ENCODE measurements at places on chromosomes 4 and X. TPM values are rescaled to one million over a fixed set of nuclear protein-coding genes. Genes with fewer than 3 reads are reported as not detected.

Gene OCRL
- 26.8 TPM for total RNA-seq

Gene PNMA6F
- total RNA-seq: 0.14 TPM

Gene ARHGEF9
- total RNA-seq: 13.8 TPM

Gene SSX4
- total RNA-seq: not detected

Gene CDK16
- 119 TPM for total RNA-seq

Gene RAB39B
- total RNA-seq: 0.22 TPM

Gene MSANTD1
- 3.0 TPM for total RNA-seq

Gene SLC6A14
- 0.11 TPM for total RNA-seq

Gene OR13H1
- total RNA-seq: not detected

Gene MGARP
- 130 TPM for total RNA-seq

Gene PWWP3B
- 21.6 TPM for total RNA-seq

Gene UGT2B10
- total RNA-seq: not detected

Gene PAGE1
- not detected for total RNA-seq

Gene RASSF6
- total RNA-seq: not detected

Gene GPR50
- not detected for total RNA-seq

Gene CCKAR
- total RNA-seq: not detected

Gene NKX1-1
- total RNA-seq: not detected

Gene PDLIM3
- 5.2 TPM for total RNA-seq

Gene NPY2R
- total RNA-seq: not detected

Gene TCEAL6
- 3.7 TPM for total RNA-seq

Gene USP17L13
- not detected for total RNA-seq

Gene IL1RAPL2
- total RNA-seq: not detected

Gene SPATA4
- 0.83 TPM for total RNA-seq

Data from adrenal gland (tissue), 19 donors.